Daoy (cell line): ENCODE measurements at places on chromosomes 3 and 15. TPM values are rescaled to one million over a fixed set of nuclear protein-coding genes. Genes with fewer than 3 reads are reported as not detected.

GRCh38 chr15:89497231-89497630 lies 848 bp upstream of the RHCG start:
- no peak for DNase-seq

DNA sequence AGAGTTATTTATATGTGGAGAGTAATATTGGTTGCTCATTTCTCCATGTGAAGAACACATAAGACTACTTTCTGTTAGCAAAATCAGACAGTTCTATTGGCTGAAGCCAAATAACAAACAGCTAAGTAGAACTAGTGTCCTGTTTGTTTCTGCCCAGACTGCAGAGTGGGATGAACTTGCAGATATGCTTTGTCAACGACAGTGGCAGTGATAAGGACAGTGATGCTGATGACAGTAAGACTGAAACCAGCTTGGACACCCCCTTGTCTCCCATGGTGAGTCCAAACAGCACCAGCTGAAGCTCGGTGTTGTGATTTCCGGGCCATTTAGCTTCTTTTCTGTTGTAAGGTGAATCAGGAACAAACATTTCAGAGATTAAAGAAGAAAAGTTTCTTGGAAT lies 102.6 kb upstream of the IL12A start:
- no peak for DNase-seq

DNA sequence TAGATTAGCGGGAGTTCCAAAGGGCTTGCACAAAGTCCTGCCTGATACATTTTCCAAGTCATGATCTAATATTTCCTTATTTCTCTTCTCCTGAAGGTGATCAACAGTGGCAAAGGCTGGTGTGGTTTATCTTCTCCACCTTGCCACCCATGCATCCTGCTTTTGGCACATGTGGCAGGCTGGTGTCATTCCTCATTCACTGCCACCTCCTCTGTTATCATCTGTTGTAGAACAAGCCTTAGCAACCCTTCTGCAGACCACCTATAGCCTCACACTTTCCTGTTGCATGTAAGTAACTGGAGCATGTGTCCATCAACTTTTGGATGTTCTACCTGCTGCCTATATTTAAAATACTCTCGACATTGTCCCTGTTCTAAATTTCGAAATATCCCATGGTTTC lies 294.1 kb downstream of the ZBTB20 start:
- no peak for DNase-seq

DNA sequence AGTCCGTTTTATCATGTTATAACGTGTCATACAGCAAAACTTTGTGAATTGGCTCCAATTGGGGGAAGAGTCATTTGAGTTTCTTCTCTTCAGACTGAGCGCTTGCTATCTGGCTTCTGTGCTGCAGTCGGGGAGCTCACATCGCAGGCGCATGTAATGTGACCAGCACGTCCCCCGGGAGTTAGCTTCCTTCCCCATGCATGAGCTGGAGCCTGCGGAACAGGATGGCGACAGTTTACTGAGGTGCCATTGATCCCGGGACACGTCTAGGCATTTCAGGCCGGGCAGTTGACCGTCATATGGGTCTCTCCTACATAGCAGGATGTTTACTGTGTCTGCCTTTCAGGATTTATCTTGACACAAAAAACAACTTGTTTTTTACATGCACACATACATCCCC lies 44.8 kb downstream of the CMTM8 start:
- no peak for DNase-seq

Gene LRTM1
- not detected in 2 replicates for total RNA-seq
